ENCODE measurements at places on chromosomes 16 and 17. TPM values are rescaled to one million over a fixed set of nuclear protein-coding genes. Genes with fewer than 3 reads are reported as not detected.
A peak's percentile ranks its signal among the peaks of the same experiment; 100 is the strongest.

- DNase-seq, result no peak
Measured at GRCh38 chr16:9144106-9144505, 52.7 kb downstream of the HAPSTR1 start.

DNA sequence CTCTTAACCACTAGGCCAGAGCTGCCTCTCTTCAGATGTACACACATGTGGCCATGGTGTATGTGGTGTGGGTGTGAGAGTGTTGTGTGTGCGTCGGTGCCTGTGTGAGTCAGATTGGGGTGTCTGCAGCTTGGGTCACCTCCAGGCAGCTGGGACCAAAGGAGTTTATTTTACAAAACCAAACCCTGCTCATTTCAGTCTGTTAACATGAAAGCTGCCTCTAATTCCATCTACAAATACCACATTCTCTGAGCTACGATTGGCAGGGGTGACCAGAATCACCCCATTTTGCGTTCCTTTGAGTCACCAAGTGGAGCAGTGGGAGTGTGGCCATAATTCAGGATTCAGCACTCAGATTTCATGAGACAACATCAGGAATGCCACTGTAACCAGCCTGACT is 105.3 kb downstream of the IRX5 start:
- peak; percentile 19 for DNase-seq

DNA sequence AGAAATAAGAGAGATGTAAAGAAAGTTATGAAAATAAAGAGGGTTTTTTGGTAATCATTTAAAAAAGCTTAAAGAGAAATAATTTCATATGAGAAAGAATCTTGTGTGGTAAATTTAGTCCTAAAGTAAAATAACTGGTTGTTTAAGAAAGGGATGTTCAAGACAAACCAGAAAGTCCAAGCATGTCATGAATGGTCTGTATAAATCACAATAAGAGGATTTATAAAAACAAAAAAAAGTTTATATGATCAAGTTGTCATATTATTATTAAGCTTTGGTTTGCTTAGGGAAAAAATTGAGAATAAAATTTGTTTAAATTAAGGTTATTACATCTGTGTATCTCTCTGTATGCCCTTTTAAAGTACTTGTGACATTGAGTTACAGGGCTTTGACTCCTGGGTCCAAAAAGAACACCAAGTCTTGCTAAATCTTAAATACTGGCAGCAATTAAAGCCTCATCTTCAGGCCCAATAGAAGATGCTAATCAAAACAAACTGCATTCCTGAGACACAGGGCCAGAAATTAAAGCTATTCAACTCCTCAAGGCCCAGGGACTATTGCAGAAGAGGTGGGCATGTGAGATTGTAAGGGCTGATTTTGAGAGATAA is 15.6 kb upstream of the TRIM25 start:
- no peak for DNase-seq

DNA sequence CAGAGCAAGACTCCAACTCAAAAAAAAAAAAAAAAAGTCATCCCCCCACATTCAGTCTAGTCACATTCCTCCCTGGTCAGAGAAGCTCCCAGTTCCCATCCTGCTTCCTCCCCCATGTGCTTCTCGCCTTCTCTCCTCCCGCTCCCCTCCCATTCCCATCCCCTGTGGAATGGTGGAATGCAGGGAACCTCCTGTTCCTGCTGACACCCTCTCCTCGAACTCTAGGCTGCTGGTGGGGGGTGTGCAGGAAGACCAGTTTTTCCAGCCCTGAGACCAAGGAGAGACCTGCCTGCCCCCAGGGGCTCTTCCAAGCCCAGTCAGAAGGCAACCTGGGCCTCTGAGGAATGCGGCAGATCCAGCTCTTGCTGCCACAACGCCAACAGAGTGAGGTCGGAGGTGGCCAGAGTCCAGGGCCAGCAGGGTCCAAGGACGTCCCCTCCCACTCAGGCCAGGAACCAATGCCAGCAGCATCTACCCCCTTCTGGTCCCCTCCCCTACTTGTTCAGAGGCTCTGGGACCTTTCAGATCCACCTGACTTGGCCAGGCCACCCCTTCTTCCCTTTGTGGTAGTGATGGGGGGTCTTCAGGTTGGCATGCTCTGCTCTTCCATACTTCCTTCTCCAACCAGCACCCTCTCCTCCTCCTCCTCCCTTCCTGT is 39.3 kb upstream of the TAC4 start:
- DNase-seq, result peak; percentile 33

DNA sequence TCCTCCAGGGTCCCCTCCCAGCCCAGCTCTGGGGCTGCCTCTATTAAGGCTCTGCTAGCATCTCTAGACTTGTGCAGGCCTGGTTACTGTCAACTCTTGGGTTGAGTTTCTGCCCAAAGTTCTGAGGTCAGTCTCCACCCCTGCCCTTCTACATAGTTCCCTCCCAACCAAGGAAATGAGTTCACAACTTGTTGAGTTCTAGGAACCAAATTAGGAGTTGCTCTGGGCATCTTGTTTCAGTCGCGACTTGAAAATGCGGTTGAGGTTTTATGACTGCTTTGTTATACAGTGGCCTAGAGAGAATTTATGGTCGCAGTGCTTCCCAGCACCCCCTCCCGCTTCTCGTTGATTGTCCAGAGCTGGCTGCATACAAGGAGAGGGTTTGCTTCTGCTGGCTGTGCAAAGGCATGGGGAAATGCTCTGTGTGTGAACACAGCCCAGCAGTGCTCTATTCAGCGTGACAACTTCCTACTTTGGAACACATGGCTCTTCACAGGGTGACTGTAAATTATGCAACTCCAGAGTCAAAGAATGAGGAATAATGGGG is 20.2 kb downstream of the GNAO1 start:
- peak; percentile 6 for DNase-seq

The AGRP gene
- total RNA-seq, result not detected

- DNase-seq, result no peak
Measured at GRCh38 chr17:45675892-45676291, 108.2 kb upstream of the CRHR1 start.

The MTHFSD gene
- 11.1 TPM for total RNA-seq

DNA sequence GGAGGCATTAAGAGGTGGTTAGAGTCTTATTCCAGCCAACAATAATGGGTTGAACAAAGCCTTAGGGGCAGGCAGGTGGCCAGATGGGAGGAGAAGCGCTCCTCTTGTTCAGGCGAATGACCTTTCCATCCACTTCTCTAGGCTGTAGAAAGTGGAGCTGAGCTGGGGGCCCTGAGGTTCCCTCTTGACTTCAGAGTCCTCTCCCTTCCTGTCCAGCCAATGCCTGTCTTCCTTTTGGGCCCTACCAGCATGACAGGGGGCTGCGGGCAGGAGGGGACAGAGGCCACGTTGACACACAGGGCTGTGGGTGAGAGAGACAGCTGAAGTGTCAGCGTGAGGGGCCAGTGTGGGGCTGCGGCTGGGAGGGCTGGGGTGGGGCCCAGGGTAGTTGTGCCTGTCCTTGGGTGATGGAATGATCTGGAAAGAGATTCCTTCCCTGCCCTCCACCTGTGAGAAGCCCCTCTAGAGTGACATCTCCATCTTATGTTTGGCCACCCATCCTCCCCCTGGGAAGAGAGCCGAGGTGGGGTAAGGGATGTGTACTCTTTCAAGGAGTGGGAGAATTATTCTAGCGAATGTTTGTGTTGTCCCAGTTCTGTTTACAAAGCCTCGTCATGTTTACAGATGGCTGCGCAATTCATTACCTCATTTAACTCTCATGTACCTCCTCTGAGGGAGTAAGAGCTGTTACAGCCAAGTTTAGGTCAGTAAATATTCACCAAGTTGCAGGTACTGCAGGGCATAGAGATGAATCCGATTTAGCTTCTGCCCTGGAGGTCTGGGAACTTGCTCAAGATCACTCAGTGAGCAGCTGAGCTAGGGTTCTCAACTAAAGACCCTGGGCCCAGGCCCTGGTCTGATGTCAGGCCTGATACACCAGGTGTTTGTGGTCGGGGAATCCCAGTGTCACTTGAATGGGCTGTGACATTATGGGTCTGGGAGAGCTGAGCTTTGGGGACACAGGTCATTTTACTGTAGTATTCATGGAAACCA is 3.3 kb downstream of the ERBB2 start:
- no peak for DNase-seq
